ENCODE measurements at places on chromosomes 4 and X.

DNA sequence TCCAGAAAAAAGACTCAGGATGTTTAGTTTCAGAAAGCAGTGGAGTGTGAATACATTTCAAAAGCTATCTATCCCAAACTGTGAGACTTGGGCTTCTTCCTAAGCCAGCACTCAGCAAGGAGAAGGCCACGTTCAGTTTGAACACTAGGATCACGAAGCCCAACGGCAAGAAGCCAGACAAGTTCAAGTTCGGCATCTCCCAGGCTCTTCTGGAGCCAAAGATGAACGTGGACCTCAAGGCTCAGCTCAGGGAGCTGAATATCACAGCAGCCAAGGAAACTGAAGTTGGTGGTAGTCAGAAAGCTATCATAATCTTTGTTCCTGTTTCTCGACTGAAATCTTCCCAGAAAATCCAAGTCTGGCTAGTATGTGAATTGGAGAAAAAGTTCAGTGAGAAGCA, 7.6 kb downstream of the PLAC1 start:
- DNase-seq, result no peak

DNA sequence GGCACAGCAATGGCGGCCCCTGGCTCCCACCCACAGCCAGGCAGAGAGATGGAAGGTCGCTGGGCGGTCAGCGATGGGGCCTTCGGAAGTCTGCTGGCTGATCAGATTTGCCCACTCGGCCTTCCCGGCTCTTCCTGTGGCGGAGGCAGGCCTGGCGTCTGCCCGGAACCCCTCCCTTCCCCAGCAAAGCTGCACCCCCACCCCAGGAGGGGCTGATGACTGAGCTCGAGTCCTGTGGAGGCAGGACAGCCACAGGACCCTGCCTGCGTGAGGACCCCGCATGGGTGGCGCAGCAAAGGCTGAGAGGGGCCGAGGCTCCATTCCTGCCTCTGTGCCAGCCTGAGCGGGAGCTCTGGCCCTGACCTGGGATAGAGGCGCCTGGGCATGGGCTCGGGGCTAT, 34.8 kb downstream of the TACC3 start:
- DNase-seq, result no peak

- DNase-seq, result no peak
Measured at GRCh38 chrX:17632942-17633341, 104.4 kb upstream of the SCML1 start.

GRCh38 chr4:6731780-6732179, 15.8 kb downstream of the BLOC1S4 start:
- no peak for DNase-seq

GRCh38 chr4:16250661-16251365, 24.5 kb upstream of the TAPT1 start:
- DNase-seq, result no peak

GRCh38 chr4:125317525-125317877, 2.7 kb downstream of the FAT4 start:
- DNase-seq, result peak; percentile 61

DNA sequence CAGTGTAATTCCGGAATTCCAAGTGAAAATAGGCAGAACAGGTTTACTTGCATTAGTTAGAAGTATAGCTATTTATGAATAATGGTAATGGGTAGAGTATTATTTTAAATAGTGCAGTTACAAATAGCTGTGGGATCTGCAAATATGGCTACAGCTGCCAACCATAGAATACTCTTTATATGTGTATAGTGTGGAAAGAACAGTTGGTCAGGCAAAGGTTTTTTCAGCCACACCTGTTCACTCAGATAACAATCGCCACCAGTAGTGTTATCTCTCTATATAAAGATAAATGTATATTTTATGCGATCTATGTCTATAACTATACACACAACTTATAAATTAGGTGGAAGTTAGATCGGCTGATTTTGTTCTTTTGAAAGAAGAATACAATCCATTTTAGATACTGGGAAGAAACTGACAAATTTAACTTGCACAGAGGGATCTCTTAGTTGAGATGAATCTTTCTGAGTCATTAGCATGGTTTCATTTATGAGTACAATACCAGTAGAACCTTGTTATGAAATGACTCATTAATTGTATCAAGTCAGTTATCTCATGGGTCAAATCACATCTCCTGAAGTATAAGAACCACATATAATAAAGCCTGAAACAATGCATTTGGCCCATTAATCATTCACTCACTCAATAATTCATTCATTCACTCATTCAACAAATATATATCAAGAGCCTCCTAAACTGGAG, 100.9 kb upstream of the NR3C2 start:
- no peak for DNase-seq

DNA sequence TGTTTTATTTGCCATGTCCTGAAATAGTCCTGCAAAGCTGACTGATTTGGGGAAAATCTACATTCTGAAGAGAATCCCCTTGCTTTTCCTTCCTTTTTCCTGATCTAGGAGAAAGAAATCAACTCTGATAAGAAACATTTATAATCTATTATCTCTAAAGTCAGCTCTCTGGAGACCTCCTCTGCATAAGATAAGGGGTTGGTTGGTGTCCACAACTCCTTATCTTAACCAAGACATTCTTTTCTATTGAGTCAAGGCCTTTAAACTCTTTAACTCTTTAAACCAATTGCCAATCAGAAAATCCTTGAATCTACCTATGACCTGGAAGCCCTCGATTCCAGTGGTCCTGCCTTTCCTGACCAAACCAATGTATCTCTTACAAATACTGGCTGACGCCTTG, 373.6 kb upstream of the RASGEF1B start:
- DNase-seq, result no peak

DNA sequence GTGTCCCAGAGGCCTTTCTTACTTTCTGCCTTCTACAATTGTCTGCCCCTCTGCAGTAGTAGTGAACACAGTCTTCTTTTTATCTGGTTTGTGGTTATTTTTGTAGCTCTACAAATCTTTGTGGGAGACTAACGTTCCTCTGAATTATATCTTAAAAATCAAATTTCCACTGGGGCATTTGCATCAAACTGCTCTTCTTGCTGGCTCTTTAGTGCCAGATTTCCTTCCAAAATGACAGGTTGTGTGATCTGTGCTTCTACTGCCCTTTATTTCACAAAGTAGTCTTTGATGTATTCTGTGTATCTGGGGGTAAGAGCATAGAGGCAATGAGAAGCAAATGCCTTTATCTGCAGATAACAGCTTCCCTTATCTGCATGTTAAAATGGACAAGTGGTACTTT, 34.5 kb downstream of the TSPAN7 start:
- DNase-seq, result no peak

DNA sequence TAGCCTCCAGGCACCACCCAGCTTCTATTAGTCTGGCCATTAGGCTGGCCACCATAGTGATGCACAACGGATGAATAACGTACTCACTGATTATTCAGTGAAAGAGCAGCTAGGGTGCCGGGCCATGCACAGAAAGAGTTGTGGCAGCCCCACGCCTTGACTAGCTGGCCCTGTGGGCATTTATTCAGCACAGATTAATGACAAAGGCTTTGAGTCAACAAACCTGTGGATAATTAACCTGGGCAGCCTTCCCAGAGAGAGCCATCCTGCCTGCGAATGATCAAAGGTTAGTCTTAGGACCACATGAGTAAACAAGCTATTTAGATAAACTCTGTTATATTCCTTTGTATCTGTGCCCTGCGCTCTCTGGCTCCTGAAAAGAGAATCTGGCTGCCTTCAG, 37.2 kb downstream of the MAP9 start:
- no peak for DNase-seq

- no peak for DNase-seq
Measured at GRCh38 chr4:138658518-138658917, 357.1 kb upstream of the NOCT start.

DNA sequence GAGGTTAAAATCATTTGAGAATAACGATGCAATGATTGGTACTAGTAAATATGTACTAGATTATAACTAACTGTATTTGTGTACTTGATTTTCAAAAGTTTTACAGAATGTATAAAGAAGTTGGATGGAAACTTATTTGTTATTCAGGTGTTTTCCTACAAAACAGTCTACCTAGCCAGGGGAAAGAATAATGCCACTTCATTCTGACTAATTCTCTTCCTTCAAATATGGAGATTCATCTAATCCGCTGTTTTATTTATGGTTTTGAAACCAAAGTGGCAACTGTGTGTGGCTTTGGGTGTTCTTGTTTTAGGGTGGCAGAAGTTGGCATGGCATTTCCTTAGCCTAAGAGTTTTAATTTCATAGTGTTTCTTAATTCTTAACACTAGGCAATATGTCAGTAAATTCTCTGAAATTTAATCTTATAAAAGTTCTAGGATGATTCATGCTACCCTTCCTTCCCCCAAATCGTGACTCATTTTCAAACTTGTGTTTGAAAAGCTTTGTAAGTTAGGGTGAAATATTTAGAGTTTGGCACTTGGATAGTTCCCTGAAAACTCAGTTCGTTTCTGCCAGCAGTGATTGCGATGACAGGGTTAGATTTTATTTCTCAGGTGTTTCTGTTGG, 62.6 kb downstream of the DCLK2 start:
- no peak for DNase-seq

DNA sequence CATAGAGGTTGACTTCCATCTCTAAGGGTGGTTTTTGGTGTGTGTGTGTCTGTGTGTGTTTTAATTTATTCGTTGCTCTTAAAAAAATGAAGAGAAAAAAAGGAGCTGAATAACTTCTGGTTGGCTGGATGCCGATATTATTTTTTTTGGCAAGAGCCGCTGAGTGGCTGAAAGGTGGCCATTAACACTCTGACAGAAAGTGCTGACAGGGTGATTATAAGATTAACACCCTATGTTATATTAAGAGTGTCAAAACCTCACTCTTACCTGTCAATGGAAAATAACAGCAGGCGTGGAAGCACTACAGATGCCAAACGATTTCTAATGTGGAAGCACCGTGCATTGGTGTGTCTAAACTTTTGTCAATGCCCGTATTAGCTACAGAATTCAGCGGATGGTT, 622.5 kb downstream of the ANKRD50 start:
- DNase-seq, result no peak

- no peak for DNase-seq
Measured at GRCh38 chr4:162101337-162101736, 62.5 kb downstream of the FSTL5 start.

GRCh38 chr4:56850910-56851309, 29.4 kb upstream of the SPINK2 start:
- no peak for DNase-seq

DNA sequence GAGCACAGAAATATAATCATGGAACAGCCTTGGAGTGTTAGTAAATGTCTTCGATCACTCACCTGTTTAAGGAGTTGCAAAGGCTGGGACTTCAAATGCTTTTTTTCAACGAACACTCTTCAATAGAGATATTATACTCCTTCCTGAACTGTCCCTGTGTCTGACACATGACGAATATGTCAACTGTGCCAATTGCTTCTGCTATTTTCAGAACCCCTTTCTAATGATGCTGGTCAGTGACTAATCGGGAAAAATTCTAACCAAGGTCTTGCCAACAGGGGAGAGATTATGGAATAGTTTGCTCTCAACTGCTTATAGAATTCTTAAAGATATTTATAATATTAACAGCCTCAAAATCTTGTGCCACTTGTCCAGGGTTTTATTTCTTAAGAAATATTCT, 8.5 kb upstream of the KLHL34 start:
- no peak for DNase-seq

GRCh38 chr4:20354120-20354519, 102.4 kb downstream of the SLIT2 start:
- DNase-seq, result no peak

DNA sequence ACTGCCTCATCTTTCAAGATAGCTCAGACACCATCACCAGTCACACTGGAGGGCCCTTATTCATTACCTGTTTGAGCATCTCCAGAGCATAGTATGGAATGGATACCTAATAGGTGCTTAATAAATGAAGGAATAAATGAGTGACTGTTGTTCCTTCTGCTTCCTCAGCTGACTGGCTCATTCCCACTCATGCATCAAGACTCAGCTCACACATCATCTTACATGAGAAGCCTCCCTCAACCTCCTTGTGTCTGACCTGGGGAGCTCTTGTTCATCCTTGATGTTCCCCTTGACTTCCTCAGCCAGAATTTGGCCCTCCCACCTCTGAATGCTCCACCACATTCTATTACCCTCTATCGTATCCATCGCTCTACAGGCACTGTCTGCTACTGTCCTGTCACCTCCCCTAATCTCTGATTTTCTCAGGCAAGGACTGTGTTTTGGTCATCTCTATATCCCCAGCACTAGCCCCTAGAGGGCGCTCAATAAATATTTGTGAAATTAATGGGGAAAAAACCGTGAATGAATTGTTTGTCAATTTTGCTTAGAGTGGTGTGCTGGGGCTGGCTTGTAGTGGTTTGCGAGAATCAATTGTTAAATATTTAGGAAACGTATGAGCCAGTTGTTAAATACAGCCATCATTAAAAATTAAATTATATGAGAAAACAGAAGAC, 88.3 kb downstream of the NHSL2 start:
- DNase-seq, result no peak

DNA sequence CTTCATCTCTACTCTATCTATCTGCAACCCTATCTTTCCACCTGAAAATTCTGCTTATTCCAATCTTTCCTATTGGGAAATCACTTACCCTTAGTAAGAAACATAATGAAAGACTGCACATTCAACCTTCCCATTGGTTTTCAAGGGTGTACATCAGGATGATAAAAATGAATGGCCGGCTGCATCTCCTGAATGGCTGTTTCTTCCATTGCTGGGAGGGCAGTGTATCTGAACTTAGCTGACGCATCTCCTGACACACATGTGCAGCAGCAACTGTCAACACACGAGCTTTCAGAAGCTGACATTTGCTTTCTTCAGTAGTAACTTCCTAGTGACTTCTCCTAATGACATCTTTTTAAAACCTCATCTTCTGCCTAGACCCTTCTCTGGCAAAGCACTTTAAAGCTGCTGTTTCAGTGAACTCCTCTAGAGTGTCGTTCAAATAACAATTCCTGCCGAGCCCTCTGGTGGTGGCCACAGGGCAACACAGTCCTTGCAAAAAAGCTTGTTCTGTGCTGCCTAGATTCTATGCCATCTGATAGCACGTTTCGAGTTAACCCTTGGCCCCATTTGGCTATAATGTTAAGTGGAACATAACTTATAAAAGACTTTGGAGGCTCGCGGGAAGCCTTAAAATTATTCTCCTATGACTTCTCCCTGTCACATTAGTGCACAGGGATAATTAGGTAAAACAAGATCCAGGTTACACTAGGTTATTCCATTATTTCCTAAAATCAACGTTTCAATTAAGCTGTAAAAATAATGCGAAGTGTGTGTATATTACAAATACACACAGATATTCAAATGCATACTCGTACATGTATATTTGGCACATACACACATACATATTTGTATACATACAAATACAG, 2340.7 kb downstream of the PCDH7 start:
- DNase-seq, result peak; percentile 57

DNA sequence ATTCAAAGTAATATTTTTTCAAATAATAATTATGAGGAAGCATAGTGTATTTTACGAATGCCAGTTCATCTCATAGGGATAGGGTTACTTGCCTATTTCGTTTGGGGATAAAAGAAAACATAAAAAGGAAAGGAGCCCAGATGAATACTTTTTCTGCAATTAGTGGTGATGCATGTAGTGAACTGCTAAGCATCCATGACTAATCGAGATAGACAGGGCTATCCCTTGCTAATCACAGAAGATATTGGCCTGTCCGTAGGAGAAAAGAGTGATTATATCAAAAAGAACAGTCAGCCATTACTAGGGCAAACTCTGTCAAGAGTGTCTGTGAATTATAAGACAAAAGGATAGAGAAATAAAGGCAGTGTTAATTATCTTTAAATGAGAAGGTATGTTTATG, 746.1 kb downstream of the C4orf33 start:
- no peak for DNase-seq

Measured in right forelimb (tissue), 1 donor.